ENCODE measurements at places on chromosomes 3 and 15.
A peak's percentile ranks its signal among the peaks of the same experiment; 100 is the strongest.

- no peak for DNase-seq
Measured at GRCh38 chr3:137065381-137065780, 107.6 kb downstream of the IL20RB start.

DNA sequence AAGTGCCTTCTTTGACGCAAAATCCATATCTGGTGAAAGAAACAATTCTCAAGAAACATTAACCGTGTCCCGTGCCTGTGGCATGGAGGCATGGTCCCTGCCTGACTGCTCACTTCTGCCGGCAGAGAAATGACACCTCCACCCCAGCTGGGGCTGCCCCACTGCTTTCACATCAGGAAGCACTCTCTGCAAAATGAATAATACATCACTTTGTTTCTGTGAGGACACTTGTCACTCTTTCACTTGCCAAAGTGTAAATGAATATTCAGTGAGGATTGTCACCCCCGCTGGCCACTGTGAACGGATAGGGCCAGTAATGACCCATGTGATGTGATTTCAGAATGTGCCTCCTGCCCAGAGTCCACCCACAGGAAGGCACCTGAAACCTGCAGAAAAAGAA lies 31.1 kb upstream of the SLC24A5 start:
- DNase-seq: no peak

GRCh38 chr3:10437272-10437994 lies 68.0 kb downstream of the ATP2B2 start:
- DNase-seq: peak; percentile 69

DNA sequence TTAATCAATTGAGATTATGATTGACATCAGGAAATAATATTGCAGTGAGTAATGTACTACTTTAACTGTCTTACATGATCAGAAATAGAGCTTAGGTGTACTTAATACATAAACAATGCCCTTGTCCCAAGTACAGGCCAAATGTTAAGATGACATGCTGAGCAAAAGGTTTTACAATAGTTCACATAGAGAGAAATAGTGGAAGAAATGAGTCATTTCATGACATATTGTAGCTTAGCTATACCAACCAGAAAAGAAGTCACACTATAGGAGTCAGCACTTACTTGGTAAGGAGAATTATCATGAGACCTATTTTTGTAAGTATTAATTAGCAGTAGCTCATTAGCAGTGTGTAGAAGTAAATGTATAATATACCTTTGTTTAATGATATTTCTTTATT lies 96.4 kb upstream of the NANOGP8 start:
- peak; percentile 33 for DNase-seq

GRCh38 chr3:180913581-180914404 lies 1.3 kb downstream of the FXR1 start:
- DNase-seq: peak; percentile 5

DNA sequence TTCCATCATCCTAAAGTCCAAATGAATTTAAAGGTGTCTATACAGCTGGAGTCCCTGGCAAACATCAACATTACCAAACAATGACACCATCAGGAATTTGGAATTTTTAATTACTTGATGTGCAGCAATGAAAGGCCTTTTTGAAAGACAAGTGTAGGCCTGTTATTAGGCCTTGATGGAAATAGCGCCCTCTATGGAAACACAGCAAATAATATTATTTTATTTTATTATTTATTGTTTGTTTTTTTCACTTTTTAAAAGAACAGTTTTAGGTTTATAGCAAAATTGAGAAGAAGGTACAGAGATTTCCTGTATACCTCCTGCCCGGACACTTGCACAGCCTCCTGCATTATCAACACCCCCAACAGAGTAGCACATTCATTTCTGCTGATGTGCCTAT lies 18.1 kb upstream of the OR5AC2 start:
- DNase-seq: no peak

- DNase-seq: peak; percentile 49
Measured at GRCh38 chr3:37922721-37923568, 61.3 kb downstream of the CTDSPL start.

DNA sequence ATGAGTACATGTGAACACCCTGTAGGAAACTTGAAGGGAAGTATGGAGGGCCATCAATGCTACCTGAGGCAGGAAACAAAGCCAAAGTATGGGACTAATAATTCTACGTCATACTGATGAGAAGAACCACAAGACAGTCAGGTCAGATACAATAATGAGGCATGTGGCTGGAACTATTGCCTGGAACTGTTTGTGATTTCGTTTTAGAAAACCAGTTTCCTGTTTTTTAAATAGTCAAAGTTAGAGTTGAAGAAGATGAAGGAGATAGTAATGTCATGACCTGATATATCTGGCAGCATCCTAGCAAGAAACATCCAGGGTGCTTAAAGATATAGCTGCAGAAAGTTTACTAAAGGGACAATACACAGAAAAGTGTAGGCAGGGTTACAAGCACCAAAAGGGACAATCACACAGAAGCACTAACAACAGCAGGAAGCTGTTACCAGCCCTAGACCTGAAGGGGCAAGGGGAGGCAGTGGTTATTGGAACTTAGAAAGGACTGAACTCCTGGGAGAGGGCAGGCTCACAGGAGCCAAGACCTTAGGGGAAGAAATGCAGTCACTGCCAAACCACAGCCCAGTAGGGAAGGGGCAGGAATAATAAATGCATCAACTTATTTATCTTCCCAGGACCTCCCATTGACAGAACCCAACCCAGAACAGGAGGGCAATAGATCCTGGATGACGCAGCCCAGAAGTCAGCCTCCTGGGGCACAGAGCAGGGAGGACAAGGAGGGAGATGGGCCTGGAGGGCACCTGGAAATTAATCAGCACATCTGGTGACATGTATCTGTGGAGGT lies 302.1 kb upstream of the STT3B start:
- DNase-seq: no peak

DNA sequence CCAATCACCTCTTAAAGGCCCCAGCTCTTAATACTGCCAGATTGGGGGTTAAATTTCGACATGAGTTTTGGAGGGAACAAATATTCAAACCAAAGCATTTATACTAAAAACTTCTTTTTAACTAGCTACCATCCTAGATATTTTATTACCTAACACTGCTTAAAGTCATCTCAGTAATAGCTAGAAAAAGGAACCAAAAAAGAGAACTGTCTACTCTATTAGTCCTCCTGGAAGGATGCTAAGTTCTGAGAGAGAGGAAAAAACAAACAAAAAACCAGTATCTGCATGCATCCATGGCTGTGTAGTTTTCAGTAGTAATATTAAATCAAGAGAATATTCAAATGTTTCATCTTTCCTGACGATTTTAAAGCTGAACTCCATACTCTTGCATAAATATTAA lies 5.8 kb downstream of the CPOX start:
- no peak for DNase-seq

DNA sequence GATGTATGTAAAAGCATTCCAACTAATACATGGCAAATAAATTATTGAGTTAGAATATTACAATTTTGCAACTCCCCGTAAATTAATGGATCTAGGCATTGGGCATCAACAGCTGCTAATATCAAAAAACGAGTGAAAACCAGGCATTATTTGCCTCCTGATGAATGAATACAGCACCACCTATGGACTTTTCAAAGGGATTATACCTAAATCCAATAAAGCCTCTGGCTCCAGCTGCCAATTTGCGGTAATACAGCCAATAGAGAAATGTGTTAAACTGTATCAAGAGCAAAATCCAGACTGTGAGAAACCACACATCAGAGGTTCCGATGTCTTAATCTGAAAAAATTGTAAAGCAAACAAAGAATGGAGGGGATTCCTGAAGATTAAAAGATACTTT lies 16.3 kb upstream of the A4GNT start:
- no peak for DNase-seq

GRCh38 chr15:78315686-78316282 lies 16.4 kb upstream of the SKIC8 start:
- DNase-seq: no peak

- DNase-seq: no peak
Measured at GRCh38 chr3:4584456-4585249, 91.5 kb downstream of the ITPR1 start.

GRCh38 chr15:45417303-45417950 lies 39.1 kb upstream of the GATM start:
- no peak for DNase-seq

DNA sequence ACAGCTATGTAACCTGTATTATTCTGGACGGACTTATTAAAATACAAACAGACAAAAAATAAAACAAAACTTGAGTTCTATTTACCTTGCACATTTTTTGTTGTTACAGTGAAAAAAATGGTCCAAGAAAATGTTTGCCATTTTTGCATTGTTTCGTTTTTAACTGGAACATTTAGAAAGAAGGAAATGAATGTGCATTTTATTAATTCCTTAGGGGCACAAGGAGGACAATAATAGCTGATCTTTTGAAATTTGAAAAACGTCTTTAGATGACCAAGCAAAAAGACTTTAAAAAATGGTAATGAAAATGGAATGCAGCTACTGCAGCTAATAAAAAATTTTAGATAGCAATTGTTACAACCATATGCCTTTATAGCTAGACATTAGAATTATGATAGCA lies 17.1 kb downstream of the LMOD3 start:
- DNase-seq: no peak

- DNase-seq: no peak
Measured at GRCh38 chr15:39327005-39327730, 253.7 kb upstream of the THBS1 start.

GRCh38 chr3:31132132-31132769 lies 237.8 kb upstream of the GADL1 start:
- peak; percentile 49 for DNase-seq

DNA sequence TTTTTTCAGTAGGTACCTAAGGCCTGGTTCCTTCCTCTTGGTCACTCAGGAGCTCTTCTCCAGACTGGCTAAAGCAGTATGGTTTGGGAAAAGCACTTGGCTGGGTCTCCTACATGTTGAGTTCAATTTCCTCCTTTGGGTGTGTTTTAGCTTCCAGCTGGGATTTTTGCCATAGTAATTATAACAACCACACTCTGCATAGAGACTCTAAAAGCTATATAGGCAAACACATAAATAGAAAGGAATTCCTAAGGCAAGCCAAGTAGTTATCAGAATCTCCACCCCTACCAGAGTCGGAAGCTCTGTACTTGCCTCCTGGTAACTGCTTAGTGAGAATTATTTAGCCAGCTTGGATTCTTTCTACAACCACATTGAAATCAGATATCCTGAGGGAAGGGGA lies 48.6 kb downstream of the FOXL2 start:
- peak; percentile 71 for DNase-seq

DNA sequence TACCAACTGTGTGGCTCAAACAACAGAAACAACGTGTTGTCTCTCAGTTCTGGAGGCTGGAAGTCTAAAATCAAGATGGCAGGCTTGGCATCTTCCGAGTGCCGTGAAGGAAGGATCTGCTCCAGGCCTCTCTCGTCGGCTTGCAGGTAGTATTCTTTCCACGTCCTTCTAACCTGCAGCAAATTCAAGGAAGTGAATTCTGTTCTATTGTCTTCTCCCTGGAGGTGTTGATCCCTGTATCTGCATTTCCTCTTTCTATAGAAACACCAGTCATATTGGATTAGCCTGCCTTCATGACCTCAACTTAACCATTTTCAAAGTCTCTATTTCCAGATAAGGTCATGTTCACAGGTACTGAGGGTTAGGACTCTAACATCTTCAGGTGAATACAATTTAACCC lies 512.1 kb downstream of the GABRG3 start:
- no peak for DNase-seq

DNA sequence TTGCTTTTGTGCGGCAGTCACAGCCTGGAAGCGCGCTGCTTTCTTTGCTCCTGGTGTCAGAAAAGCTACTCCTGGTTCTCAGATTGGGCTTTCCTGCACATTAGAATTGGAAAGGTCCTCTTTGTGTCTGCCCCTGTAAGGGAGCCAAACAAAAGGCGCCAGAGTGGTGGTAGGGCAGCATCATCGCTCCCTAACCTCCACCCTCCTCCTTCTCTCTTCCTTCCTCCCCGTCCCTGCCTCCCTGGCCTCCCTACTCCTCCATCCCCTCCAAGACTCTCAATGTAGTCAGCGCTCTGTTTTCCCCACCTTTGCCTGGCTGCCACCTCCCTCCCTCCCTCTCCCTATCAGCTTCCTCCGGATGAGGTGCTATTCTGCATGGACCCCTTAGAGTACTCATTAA lies 65.3 kb downstream of the SH3GL3 start:
- DNase-seq: no peak

- DNase-seq: no peak
Measured at GRCh38 chr3:5057272-5057671, 64.8 kb upstream of the ARL8B start.

DNA sequence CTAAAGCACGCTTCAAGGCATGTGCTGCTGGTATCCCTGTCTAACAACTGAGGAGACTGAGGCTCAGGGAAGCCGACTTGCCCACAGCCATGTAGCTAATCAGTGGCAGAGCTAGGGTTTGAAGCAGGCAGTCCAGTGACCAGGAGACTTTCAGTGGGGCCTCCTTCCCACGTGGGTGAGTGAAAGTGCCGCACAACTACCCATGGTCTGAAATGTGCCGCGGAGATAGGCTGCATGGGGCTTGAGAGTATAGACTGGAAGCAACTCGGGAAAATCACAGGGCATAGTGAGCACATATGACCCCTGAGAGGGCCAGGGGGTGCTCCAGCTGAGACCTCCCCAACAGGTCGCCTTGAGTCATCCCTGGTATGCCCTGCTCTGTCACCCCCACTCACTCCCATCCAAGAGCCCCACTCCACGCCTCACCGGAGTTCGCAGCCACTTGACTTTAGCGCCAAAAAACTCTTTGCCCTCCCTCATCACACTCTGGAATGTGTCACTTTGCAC lies 19.1 kb downstream of the FAM174B start:
- no peak for DNase-seq

GRCh38 chr3:46659285-46659684 lies 34.2 kb downstream of the ALS2CL start:
- DNase-seq: no peak

DNA sequence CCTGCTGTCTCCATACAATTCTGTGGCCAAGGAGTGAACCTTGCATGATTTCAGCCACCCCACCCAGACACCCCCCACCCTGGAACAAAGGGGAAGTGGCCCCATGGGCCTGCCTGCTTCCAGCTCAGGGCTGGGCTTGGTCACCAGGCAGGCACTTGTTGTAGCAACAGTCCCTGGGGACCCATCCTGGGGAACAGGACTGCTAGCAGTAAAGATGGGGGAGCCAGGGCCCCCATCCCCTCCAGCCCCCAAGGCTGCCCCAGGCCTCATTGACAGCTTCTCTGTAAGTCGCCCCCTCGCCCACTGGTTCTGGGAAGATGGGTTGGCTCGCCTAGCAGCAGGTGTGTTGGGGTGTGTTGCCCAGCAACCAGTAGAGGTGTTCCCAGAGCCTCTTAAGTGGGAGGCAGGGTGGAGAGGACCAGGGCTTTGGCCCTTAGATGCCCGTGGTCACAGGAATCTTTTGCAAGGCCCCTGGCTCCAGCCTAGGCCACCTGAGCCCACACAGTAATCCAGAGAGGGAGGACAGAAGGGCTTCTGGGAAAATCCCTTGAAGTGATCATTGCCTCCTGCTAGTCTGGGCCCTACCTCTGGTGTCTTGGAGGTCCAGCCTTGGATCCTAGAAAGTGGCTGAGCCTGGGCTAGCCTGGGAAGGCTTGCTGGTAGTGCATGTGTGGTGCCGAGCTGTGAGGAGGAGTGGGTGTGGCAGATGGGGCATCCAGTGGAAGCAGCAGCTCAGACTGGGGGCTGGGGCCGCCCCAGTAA lies 48.9 kb downstream of the CYP11A1 start:
- peak; percentile 49 for DNase-seq

Data from fibroblast of skin of right quadriceps (primary cell).